ENCODE measurements at places on chromosomes 4 and X.

DNA sequence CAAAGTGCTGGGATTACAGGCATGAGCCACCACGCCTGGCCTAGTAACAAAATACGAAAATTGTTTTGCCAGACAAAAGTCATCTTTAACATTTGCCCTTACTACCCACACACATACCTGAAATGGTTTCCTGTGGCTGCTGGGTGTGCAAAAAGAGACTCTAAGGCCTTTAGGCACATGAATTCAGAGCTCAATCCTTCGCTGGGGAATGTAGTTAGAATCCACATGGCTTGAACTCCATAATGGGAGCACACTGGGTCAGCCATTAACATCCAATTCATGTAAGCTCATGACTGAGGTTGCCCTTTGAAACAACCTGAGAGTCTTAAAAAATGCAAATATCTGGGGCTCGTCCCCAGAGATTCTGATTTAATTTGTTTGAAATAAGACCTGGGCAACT lies 87.8 kb downstream of the HPGD start:
- no peak for DNase-seq

GRCh38 chr4:146949559-146949958 lies 3.9 kb upstream of the TTC29 start:
- DNase-seq: no peak

GRCh38 chrX:17465802-17466201 lies 90.8 kb downstream of the NHS start:
- no peak for DNase-seq

GRCh38 chr4:177185151-177185550 lies 124.5 kb upstream of the NEIL3 start:
- DNase-seq: no peak

DNA sequence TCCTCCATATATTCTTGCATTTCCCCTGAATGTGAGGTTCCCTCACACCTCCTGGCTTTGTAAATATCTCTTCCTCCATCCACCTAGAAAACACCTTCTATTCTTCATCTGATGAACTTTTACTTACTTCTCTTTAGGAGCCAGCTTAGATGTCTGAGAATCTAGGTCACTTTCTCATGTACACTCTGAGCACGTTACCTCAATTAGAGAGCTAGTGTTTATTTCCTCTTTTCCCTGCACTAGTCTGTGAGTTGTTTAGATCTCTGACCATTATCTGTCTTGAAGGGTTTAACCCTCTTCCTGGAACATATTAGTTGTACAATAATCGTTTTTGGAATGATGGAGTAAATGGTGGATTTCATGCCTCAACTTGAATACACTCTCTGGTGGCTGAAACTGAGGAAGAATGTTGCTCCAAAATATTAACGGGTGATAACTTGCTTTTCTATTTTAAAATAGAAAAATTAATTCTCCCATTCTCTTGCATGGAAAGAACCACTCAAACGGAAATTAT lies 8.5 kb upstream of the NEIL3 start:
- DNase-seq: no peak

DNA sequence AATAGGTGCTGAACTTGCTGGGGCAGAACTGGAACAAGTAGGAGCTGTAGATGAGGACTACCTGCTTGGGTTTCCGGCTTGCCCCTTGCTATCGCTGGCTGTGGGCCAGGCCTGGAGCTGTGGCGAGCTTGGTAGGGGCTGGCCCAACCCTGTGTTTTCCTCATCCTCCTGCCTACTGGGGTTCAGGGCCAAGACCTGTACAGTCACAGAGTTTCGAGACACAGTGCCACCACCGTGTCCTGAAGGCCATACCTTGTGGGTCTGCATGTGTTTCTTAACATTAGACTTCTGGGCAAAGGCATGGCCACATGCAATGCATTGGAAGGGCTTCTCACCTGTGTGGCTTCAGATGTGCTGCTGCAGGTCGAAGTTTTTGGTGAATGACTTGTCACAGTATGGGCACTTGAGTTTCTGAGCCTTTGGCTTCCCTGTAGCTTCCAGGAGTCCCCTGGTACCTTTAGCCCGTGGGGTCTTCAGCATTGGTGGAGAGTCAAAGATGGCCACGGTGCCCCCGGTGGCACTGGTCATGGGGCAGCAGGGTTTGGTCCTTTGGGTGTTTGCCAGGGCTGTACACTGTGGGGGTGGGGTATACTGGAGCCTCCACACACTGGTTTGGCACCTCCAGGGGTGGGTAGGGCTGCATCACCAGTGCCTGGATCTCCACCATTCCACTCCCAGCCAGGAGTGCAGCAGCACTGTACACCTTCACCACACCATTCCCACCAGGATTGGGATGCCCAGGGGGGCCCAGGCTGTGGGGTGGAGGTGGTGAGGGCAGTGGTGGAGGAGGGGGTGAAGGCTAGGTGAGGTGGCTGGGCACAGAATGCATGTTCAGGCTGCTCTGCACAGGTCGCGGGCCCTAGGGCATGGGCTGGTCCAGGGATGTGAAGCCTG lies 52.1 kb downstream of the CFAP299 start:
- no peak for DNase-seq

DNA sequence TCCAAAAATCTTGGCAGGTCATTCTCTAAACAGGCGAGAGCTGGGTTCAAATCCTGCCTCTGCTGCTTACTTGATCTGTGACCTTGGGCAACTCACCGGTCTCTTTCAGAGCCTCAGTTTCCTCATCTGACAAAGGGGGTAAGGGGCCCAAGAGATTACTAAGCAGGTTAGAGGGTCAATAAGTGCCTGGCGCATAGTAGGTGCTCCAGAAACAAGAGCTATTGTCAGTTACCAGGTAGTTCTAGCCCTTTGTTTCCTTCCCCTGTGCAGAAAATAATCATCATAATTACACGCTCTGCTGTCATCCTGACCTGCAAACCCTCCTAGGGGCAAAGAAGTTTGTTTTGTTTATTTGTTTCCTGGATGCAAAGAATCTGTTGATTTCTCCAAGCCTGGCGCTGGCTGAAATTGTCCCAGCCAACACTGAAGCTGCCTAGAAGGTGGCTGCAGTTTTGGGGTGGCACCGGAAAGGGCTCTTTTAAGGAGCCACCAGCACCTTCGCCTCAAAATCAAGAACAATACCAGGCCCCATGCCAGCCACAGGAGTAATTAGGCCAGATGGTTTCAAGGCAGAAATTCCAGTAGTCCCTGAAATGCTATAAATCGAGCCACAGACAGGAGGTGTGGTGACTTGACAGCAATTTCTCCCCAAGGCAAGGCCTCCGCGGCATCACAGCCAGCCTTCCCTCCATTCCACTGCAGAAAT lies 10.2 kb upstream of the KIAA0232 start:
- DNase-seq: no peak

DNA sequence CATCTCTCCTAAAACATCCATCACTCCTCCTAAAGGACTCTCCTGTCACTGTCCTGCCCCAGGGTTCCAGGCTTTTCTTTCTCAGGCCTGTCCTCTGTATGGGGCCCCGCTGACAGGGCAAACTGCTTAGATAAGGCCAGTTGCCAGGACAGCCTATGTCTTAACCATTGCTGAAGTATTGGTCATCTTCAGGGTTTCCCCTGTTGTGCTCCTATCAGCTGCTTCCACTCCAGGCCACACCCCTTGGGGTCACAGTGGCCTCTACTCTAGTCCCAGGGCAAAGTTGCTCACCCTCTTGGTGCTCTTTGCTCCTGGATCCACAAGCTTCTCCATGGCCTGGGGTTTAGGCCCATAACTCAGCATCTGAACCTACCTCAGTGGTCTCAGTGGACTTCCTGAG lies 138.0 kb upstream of the PJA1 start:
- DNase-seq: no peak

DNA sequence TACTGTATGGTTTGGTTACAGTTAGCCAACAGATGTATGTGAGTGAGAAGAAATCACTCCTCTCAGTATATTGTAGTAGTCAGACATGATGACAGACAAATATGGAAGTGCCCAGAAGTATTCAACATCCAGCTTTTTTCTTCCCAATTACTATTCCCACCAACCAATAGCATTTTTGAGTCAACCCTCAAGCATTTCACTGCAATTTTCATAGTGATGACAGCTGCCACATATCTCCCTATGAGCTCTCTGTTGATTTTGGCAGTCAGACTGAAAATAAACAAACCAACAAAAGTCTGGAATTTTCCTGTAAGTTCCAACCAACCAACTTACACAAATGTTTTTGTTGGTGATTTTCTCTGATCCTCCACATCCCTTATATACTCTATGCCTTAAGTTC lies 8.2 kb upstream of the TRAM1L1 start:
- DNase-seq: no peak

GRCh38 chr4:102759831-102760644 lies 730 bp downstream of the MANBA start:
- DNase-seq: no peak

DNA sequence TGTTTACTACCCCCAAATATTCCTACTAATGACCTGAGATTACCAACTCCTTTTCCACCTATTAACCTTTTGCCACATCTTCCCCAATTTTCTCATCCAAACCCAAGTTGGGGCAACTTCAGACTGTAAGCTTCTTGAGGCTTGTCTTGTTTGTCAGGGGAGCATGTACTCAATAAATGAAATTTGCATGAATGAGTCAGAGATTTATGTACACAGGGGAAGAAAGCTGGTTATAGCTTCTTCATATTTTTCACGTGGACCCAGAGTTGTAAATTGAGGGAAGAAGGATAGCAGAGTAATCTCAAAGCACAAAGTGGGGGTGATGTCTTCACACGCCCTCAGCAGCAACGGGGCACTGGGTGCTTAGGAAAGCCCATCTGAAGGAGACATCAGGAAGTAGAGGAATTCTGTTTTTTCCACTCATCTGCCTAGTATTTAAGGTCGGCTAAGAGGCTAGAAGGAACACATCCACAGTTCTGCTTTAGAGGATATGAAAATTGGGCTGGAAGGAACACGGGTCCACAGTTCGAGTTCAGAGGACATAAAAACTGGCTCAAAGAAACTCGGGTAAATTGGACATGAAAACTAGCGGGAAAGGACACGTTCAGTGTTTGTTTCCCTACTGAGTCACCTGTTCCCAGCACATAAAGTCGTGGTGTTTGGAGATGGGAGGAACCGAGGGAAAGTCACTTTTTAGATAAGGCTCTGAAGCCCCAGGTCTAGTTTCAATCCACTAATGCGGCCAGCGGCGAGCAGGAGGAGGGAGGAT lies 696 bp upstream of the CA5B start:
- no peak for DNase-seq

DNA sequence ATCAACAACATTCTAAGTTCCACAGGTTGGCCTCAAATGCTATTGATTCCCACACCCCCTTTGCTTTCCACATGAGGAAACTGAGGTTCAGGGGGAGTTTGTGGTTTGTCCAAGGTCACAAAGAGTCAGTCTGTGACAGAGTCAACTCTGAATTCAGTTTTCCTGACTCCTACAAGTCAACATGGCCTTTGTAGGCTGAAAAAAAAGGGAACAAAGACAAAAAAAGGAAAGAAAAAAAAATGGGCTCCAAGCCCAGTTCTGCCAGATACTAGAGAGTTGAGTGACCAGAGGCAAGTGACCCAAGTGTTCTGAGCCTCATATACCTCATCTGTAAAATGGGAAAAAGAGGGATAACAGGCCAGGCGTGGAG lies 16.5 kb upstream of the PIM2 start:
- no peak for DNase-seq

- DNase-seq: no peak
These were observed 29.7 kb downstream of the F9 start for GRCh38 chrX:139560221-139560620.

DNA sequence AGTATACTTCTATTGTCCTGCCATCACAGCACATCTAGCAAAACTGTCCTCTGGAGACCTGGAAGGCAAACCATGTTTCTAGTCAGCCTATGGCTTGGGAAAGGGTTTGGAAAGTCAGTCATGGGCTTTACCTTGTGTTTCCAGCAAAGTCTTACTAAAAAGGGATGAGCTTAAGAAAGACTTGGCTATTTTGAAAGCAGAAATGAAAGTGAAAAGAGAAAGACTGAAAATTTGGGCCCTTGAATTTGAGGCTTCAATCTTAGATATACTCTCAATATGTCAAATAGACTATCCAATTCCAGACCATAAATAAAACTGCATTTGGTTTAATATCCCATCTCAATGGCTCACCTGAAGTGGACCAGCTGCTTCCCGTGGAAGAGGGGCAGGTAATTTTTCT lies 127.9 kb downstream of the ZNF330 start:
- no peak for DNase-seq

DNA sequence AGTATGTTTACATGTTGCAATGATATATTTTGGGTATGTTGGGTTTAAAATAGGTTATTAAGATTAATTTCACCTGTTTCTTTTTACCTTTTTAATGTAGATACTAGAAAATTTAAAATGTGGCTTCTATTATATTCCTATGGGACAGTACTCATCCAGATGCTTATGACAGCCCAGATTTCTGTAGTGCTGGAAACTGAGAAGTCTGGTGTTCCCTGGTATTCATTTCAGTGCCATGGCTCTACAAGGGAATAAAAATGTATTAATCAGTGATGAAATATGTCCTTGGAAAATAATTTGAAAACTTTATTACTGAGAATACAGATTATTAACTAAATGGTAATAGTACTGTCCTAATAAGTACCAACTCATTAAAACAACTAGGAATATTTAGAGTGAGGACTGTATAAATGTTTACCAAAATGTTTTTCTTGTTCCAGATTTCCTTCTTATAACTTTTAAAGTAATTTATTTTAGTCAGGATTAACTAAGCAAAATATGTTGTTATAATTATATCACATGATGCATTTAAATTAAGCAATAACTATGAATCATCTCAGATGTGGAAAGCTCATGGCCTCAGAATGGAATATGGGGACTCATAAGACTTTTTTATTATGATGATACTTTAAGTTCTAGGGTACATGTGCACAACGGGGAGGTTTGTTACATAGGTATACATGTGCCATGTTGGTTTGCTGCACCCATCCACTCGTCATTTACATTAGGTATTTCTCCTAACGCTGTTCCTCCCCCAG lies 25.3 kb downstream of the ARHGAP24 start:
- no peak for DNase-seq

GRCh38 chr4:39062770-39063097 lies 702 bp downstream of the KLHL5 start:
- DNase-seq: no peak

GRCh38 chr4:110364911-110365520 lies 110.9 kb upstream of the ENPEP start:
- no peak for DNase-seq

Measured in stimulated activated CD8-positive, alpha-beta memory T cell treated with anti-CD3 and anti-CD28 coated beads, Interleukin-12 subunit alpha, Interleukin-12 subunit beta, amount 100 ng/mL, for 1 hour (primary cell).